ENCODE measurements at places on chromosomes 4 and X.

- no peak for DNase-seq
Observed at GRCh38 chr4:45795135-45795534, 328.7 kb downstream of the GABRG1 start.

- no peak for DNase-seq
Observed at GRCh38 chr4:30968926-30969325, 248.8 kb downstream of the PCDH7 start.

DNA sequence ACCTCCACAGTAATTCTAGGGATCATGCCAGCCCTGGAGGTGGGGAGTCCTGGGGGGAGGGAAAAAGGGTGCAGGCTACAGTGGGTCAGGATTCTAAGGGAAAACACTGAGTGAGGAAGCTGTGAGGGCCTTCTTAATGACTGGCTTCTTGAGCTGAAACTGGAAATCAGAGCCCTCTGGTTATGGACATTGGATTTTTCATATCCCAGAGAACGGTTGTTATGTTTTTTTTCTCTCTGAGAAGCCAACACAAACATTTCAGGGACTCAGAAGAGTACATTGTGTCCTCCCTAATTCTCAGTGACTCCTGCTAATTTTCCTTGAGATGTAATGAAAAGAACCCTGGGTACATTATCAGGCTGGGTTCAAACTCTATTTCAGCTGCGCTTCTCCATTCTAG lies 162.4 kb upstream of the PRDX4 start:
- DNase-seq, result no peak

DNA sequence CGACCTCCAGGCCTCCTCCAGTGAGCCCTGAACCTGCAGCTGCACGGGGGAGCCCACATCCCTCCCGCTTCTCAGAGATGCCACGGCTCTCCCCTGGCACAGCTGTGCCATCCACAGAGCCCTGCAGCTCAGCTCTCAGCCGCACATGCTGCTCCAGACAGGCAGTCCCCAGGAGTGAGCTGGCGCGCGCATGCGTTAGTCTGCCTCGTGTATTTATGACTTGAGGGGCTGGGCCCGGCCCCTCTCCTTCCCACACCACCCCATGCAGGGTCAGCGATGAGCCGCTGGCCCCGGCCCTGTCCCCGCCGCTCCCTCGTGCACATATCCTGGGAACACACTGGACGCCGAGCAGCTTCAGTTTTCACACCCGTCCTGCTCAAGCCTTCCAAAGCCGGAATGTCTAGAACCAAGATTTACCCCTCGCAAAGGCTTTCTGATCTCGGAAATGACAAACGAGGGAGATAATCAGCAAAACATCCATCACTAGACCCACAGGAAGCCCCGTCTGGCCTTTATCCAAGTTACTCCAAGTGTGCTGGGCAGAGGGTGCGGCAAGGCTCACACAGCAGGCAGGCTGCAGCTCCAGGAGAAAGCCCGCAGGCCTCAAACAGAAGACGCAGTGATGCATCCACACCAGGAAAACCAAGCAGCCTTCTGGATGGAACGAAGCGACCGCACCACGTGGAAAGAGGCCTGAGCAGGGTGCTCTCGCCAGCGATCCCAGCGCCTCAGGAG lies 24.3 kb downstream of the GAK start:
- no peak for DNase-seq

DNA sequence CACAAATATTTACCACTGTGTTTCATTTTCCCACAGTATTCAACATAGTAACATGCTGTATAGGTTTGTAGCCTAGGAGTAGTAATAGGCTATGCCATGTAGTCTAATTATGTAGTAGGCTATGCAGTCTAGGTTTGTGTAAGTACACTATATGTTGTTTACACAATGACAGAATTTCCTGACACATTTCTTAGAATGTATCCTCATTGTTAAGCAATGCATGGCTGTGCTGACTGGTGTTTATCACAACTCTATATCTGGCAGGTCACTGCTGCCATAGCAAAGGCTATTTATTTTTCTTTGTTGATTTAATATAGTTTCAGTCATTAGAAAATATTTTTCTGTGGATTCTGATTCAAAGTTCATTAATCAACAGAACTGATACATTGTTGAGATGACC lies 108.3 kb upstream of the TEX13A start:
- DNase-seq, result no peak

GRCh38 chr4:2900741-2901140 lies 57.1 kb downstream of the ADD1 start:
- no peak for DNase-seq

GRCh38 chr4:32172086-32172485 lies 1451.9 kb downstream of the PCDH7 start:
- DNase-seq, result no peak

- no peak for DNase-seq
Observed at GRCh38 chr4:76995776-76996175, 46.2 kb downstream of the SEPTIN11 start.

GRCh38 chr4:3364634-3365314 lies 72.0 kb downstream of the RGS12 start:
- DNase-seq, result peak; percentile 71

DNA sequence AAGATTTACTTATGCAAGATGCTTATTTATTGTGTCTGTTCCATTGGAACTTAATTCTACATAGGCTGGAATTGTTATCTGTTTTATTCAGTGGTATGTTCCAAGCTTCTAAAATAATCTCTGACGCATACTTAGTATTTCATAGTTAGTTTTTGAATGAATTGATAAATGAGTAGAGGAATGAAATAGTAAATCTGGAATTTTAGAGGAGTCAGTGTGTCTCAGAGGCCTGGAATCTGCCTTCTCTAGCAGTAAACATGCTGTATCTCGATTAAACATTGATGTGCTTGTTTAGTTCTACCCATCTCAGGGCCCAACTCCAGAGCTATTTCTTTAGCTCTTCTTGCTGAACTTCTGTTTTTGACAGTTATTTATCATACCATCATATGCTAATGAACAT lies 154.2 kb upstream of the MAGEC2 start:
- DNase-seq, result no peak

GRCh38 chr4:94548571-94548970 lies 96.8 kb downstream of the PDLIM5 start:
- no peak for DNase-seq

Measured in vagina (tissue), 2 donors.